ENCODE measurements at places on chromosomes 16 and 17.

GRCh38 chr16:30028438-30029076, 2.5 kb downstream of the TLCD3B start:
- DNase-seq = no peak

DNA sequence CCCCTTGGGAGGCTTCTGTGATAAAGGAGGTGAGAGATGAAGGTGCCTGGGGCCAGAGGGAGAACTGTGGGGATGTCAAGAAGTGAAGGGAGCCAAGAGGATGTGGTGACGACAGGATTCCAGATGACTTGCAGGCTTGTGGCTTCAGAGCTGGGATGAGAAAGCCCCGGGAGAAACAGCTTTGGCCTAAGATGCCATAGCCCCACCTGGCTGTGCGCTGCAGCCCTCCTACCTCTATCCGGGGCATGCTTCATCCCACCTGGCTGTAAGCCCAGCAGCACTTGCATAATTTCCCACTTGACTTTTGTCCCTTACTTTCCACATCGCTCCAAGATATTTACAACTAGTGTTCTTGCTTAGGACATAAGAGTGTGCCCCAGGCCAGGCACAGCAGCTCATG, 29.3 kb downstream of the GINS3 start:
- DNase-seq = peak; percentile 30

DNA sequence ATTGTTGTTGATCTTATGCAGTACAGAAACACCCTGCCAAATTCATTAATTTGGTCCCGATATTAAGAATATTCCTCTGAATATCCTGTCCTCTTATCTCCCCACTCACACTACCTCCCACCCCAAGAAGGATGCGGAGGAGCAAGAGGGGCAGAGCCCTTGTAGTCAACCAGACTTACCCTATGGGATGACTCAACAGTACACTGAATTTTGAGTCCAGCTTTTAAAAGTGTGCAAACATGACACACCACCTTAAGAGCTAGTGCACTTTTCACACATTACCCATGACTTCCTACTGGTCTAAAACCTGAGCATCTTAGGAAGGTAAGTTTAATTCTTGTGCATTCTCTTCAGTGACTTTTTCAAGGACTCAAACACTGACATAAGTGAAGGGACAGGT, 9.5 kb downstream of the USP22 start:
- DNase-seq = no peak

DNA sequence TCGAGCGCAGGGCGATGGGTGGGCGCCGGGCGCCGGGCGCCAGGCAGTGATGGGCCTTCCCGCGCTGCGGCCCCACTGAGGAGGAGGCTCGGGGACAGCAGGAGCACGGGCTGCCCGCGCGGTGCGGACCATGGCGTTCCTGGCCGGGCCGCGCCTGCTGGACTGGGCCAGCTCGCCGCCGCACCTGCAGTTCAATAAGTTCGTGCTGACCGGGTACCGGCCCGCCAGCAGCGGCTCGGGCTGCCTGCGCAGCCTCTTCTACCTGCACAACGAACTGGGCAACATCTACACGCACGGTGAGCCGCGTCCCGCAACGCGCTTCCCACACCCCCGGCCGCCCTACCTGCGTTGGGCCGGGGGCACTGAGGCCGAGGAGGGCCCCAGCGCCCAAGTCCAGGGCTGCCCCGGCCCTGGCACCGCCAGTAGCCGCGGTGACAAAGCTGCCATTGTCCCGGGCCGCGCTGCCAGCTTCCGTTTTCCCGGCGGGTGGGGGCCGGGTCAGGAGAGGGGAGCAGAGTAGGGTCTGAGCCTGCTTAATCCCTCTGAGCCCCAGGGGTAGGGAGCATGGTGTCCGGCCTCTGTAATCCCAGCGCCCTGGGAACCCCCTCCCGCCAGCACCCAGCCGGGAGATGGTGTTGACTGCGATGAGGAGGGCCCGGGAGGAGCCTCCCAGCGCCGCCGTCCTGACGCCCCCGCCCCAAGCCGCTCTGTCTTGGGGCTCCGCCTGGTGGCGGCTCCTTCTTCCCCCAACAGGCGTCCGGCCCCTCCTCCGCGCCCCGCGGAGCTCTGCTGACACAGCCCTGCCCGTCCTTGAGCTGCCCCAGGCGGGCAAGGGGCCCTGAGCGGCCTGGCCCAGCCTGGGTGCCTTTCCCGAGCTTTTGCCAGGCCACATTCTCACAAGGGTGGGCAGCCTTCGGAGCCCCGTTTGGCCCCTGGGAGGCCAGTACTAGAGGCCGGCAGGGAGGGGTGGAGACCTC, 685 bp downstream of the PAQR4 start:
- DNase-seq = peak; percentile 56

DNA sequence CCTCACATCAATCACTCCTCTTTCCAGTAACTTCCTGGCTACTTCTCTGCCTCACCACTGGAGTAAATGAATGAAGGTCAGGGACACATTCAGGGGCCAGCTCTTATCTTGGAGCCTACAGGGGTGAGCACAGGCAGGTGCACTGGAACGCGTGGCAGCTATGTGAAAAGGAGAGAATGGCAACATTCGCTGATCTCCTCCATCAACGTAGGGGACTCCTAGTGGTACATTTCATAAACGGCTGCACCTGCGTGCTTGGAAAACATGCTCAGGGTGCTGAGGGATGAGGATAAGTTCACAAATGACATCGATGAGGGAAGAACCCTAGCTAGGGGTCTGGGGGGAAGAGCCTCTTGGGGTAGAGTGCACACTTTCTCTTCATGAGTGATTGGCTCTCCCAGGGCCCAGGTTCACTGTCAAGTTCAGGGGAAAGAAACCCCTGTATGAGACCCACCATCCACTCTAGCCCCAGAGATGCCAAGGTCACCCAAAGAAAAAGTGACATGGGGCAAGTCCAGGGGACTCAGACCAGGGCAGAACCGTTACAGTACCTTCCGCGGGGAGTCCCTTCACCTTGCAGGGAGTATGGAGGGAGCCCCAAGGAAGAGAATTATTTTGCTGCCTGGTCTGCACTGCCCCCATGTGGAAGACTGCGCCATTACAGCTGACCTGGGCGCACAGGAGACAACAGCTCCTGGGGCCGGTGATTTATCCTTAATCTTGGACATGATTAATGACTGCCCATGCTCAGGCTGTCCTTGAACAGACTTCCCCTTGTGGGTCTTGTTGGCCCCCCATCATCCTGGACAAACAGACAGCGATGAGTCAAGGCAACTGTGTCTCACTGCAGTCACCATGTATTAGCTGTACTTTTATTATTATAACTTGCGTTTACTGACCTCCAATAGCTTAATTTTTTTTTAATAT, 30.1 kb downstream of the VAC14 start:
- DNase-seq = no peak

DNA sequence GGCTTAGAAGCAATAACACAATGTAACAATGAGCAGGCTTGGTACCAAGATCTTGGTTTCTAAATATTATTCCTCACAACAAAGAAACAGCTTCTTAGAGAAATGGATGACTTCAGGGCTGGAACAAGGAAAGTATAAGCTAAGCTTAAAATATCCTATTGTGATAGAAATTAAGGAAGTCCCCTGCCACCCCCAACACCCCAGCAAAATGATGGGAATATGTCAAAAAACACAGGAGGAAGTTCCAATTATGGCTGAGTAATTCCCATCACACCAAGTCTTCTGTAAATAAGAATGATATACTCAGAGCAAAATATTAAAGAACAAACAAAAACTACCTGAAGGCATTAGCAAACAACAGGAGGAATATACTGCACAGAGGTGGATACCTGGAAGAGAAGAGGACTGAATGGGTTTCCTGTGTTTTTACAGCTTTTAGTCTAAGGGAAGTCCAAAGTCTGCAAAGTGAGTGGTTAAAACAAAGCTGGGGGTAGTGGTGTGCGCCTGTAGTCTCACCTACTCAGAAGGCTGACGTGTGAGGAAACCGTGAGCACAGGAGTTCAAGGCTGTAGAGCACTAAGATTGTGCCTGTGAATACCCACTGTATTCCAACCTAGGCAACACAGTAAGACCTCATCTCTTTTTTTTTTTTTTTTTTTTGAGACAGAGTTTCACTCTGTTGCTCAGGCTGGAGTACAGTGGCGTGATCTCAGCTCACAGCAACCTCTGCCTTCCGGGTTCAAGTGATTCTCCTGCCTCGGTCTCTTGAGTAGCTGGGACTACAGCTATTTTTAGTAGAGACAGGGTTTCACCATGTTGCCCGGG, 17.1 kb upstream of the ATP6V0A1 start:
- DNase-seq = no peak

GRCh38 chr17:66535611-66536010, 233.2 kb downstream of the PRKCA start:
- DNase-seq = no peak

DNA sequence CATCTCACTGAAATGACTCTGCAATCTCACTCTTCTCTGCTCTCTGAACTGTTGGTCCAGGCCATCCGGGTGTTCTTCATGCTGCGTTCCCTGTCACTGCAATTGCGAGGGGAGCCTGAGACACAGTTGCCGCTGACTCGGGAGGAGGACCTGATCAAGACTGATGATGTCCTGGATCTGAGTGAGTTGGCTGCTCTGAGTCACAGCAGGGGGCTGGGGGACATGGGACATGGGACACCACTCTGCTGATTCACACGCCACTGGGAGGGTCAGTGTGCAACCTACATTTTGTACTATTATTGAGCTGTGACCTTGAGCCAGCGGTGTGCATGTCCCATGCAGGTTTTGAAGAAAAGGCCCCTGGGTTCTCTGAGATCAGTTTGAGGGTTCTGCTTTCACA, 116.5 kb downstream of the CLEC16A start:
- no peak for DNase-seq

GRCh38 chr17:7354262-7354843, 603 bp upstream of the TMEM95 start:
- DNase-seq = no peak

DNA sequence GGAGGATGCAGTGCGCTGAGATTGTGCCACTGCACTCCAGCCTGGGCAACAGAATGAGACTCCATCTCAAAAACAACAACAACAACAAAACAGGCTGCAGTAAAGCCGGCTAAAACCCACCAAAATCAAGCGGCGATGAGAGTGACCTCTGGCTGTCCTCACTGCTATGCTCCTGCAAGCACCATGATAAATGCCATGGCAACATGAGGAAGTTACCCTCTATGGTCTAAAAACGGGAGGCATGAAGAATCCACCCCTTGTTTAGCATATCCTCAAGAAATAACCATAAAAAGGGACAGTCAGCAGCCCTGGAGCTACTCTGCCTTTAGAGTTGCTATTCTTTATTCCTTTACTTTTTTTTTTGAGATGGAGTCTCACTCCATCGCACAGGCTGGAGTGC, 8.4 kb upstream of the LGALS3BP start:
- DNase-seq = no peak

- no peak for DNase-seq
These were observed 36.6 kb downstream of the BCO1 start for GRCh38 chr16:81275064-81275532.

- DNase-seq = no peak
These were observed 57.7 kb downstream of the TBC1D16 start for GRCh38 chr17:79977708-79978547.

DNA sequence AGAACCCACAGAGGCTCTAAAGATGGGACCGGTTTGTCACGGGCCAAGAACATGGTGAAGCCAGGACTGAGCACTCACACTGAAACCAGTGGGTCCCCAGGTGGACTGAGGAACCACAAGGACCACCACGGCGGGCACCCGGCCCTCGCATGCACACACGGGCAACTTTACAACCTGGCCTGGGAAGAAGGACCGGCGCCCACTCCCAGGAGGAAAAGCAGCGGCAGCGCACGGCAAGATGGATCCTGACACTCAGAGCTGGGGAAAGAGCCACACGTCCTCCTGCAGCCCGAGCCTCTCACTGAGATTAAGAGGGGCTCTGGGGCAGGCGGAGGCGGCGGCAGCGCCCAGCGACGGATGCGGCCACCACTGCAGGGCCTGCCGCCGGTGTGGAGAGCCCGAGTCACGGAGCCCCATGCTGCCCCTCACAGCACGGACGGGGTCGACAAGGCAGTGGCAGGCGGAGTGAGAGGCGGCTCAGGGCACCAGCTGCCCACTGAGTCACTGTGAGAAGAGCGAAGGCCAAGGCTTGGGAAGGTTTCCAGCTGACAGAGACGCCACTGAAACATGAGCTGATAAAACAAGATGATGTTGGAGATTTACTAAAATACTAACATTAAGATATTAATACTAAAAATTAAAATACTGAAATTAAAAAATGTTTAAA, 118.3 kb downstream of the ANKRD11 start:
- no peak for DNase-seq

DNA sequence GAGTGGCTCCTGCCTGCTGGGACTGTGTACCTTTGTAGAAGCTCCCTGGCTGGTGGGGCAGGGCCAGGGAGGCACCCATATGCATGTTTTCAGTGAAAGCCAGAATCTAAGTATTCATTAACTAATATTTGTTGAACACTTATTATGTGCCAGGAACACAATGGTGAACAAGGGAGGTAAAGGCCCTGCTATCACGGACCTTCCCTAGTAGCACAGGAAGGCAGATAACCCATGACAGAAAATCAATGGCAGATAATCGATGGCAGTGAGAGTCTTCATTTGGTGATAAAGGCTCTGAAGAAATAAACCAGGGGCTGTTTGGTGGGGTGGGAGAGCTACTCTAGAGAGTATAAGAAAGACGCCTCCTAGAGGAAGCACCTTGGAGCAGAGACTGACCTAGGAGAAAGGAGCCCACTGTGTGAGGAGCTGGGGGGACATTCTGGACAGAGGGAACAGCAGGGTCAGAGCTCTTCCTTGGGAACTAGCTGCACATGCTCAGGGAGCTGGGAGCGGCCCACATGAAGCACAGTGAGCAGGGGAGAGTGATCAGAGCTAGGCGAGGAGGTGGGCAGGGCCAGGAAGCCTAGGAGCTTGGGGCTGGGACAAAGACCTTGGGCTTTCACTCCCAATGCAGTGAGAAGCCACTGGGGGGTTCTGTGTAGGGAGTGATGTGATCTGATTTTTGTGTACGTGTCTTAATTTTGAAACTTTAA, 78.5 kb downstream of the SPECC1 start:
- no peak for DNase-seq

DNA sequence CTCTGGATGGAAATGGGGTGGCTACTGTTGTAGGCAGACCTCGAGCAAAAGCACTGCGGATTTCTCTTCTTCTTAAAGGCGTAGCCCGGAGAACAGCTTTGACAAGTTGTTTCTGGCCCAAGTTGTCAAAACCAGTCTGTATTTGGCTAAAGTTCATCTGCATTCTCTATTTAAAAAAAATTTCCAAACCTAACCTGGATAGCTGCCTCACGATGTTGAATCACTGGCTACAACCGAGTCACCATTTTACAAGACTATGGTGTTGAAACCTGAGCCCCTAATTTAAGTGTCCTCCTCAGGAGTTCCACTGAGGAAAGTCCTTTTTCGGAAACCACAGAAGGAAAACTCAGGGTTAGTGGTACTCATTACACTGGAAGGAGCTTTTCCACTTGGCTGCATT, 1.5 kb downstream of the SLC16A6 start:
- no peak for DNase-seq

- no peak for DNase-seq
These were observed 9.1 kb downstream of the ZSCAN10 start for GRCh38 chr16:3089717-3090592.
